Neural crest cell (in vitro differentiated cells): ENCODE measurements at places on chromosomes 13 and 19. TPM values are rescaled to one million over a fixed set of nuclear protein-coding genes. Genes with fewer than 3 reads are reported as not detected.

The KLK14 gene
- total RNA-seq: 0.26 and 0.75 TPM in 2 replicates

The MAG gene
- not detected in 2 replicates for total RNA-seq

The POU2F2 gene
- total RNA-seq: 2.3 and 2.5 TPM in 2 replicates

The ZNF837 gene
- 4.5 and 5.0 TPM in 2 replicates for total RNA-seq

The PCDH17 gene
- 14.4 and 14.6 TPM in 2 replicates for total RNA-seq

The F7 gene
- total RNA-seq: 1.0 and 1.2 TPM in 2 replicates

The DHDH gene
- 0.47 and 0.82 TPM in 2 replicates for total RNA-seq

The LIPE gene
- total RNA-seq: 24.5 and 29.1 TPM in 2 replicates

The CYP4F8 gene
- not detected in 2 replicates for total RNA-seq

The CTXN1 gene
- total RNA-seq: 129 and 130 TPM in 2 replicates

The LGALS16 gene
- not detected in 2 replicates for total RNA-seq

The AP1M1 gene
- 97.6 and 104 TPM in 2 replicates for total RNA-seq

GRCh38 chr19:46954502-46954992 is 65.1 kb upstream of the NPAS1 start:
- H3K36me3 ChIP-seq: peaks cover 15% of the 10 kb centered on the region
- H3K4me1 ChIP-seq: peaks cover 56% of the 10 kb centered on the region
- no peak for DNase-seq
- H3K27ac ChIP-seq: no peak overlapping the region

- no peaks in the 10 kb centered on the region for H3K36me3 ChIP-seq
- no peak for DNase-seq
- H3K27me3 ChIP-seq: no peaks in the 10 kb centered on the region
- no peak overlapping the region for H3K27ac ChIP-seq
- no peak overlapping the region for H3K4me3 ChIP-seq
- H3K4me1 ChIP-seq: no peaks in the 10 kb centered on the region
These were observed 859.0 kb upstream of the SLITRK1 start for GRCh38 chr13:84741253-84741652.

DNA sequence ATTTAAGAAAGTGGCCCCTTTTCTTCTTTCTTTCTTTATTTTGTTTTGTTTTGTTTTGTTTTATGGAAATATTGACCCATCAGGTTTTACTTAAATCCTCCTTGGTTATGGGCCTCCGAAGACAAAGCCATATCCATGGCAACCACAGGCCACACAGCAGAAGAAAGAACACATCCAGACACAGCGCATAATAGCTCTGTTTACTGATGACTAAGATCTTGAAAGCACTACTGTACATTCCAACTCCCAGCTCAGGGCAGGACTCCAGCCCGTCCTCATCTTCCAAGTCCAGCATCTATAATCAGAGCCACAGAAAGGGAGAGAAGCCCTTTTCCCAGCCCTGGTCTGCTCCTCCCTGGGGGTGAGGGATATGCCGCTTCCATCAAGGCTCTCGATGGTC is 84.3 kb downstream of the NUFIP1 start:
- H3K4me1 ChIP-seq: peaks cover 58% of the 10 kb centered on the region
- H3K27ac ChIP-seq: peak overlapping the region; percentile 86

- no peaks in the 10 kb centered on the region for H3K27me3 ChIP-seq
- H3K27ac ChIP-seq: peak overlapping the region; percentile 54
- no peak for DNase-seq
- H3K36me3 ChIP-seq: peaks cover 3% of the 10 kb centered on the region
These were observed 220.9 kb downstream of the FOXO1 start for GRCh38 chr13:40445557-40445990.

DNA sequence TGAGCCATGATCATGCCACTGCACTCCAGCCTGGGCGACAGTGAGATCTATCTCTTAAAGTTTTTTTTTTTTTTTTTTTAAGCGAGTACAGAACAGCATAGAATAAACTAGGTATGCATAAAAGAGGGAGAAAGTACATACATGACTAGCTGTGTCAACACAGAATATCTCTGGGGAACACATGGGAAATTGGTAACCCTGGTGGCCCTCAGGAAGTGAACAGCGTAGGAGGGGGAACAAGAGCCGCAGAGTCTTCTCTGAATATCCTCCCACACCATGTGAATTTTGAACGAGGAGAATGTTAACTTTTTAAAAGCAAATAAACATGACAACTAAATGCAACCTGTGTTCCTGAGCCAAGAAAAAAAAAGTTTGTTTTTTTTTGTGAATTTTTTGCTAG is 15.2 kb downstream of the PHLDB3 start:
- no peaks in the 10 kb centered on the region for H3K4me1 ChIP-seq
- H3K27ac ChIP-seq: no peak overlapping the region
- no peak for DNase-seq
- no peaks in the 10 kb centered on the region for H3K36me3 ChIP-seq

DNA sequence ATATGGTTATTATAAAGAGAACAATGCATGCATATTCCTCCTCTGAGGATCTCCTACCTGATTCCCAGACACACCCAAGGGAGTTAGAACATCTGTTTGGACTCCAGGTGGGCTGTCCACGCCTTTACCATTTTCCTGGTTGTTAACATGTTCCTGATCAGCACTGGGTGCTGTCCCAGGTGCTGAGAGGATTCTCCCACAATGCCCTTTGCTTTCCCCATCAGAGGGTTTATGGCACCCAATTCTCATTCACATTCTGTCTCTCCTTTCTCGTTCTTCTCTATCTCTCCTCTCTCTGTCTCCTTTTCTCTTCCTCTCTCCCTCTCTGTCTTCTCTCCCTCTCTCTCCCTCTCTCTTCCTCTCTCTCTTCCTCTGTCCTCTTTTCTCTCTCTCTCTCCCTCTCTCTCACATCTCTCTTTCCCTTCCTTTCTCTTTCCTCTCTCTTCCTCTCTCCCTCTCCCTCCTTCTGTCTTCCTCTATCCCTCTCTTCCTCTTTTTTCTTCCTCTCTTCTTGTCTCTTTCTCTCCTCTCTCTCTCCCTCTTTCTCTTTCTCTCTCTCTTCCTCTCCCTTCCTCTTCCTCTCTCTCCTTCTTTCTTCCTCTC is 3.3 kb upstream of the RDH13 start:
- H3K4me3 ChIP-seq: no peak overlapping the region
- no peak for DNase-seq
- no peaks in the 10 kb centered on the region for H3K36me3 ChIP-seq
- peaks cover 79% of the 10 kb centered on the region for H3K27me3 ChIP-seq

- H3K27me3 ChIP-seq: no peaks in the 10 kb centered on the region
- DNase-seq: no peak
- H3K27ac ChIP-seq: no peak overlapping the region
- peaks cover 11% of the 10 kb centered on the region for H3K4me1 ChIP-seq
- no peaks in the 10 kb centered on the region for H3K36me3 ChIP-seq
- H3K4me3 ChIP-seq: no peak overlapping the region
These were observed 1415.7 kb upstream of the PCDH9 start for GRCh38 chr13:68645814-68646213.

DNA sequence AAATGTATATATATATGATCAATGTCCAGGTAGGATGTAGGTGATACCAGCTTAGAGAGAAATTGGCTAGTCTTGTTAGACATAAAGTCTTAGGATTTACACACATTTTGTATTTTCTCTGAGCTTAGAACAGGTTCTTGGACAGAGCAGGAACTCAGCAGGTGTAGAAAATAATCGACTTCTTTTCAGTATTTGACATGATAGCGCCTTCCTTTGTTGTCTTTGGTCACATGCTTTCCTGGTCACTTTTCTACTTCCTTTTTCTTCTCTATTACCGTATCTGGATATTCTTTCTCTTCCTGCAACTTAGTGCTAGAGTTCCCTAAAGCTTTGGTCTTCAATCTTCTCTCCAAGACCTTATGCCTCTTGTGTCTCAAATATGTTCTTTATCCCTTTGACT is 107.4 kb downstream of the LRCH1 start:
- H3K27me3 ChIP-seq: no peaks in the 10 kb centered on the region
- H3K27ac ChIP-seq: no peak overlapping the region
- no peak for DNase-seq
- peaks cover 6% of the 10 kb centered on the region for H3K36me3 ChIP-seq

- no peak for DNase-seq
- H3K36me3 ChIP-seq: no peaks in the 10 kb centered on the region
- no peak overlapping the region for H3K4me3 ChIP-seq
- no peaks in the 10 kb centered on the region for H3K4me1 ChIP-seq
- H3K27ac ChIP-seq: no peak overlapping the region
These were observed 184.0 kb downstream of the SLC7A1 start for GRCh38 chr13:29411481-29411880.

- H3K36me3 ChIP-seq: no peaks in the 10 kb centered on the region
- H3K27ac ChIP-seq: no peak overlapping the region
- H3K4me1 ChIP-seq: no peaks in the 10 kb centered on the region
- no peak overlapping the region for H3K4me3 ChIP-seq
- H3K27me3 ChIP-seq: peaks cover 51% of the 10 kb centered on the region
These were observed 110.1 kb upstream of the UQCRFS1 start for GRCh38 chr19:29323021-29323430.

DNA sequence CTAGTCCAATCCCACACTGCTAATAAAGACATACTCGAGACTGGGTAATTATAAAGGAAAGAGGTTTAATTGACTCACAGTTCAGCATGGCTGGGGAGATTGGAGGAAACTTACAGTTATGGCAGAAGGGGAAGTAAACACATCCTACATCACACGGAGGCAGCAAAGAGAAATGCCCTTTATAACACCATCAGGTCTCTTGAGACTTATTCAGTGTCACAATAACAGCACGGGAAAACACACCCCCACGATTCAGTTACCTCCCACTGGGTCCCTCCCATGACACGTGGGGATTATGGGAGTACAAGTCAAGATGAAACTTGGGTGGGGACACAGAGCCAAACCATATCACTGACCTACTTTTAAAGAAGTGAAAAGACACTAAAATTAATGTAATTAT is 1130.4 kb upstream of the SLC10A2 start:
- no peaks in the 10 kb centered on the region for H3K4me1 ChIP-seq
- no peak overlapping the region for H3K27ac ChIP-seq
- no peak for DNase-seq
- H3K27me3 ChIP-seq: no peaks in the 10 kb centered on the region
- H3K36me3 ChIP-seq: no peaks in the 10 kb centered on the region

GRCh38 chr13:29159871-29160270 is 339.7 kb downstream of the MTUS2 start:
- H3K27ac ChIP-seq: no peak overlapping the region
- no peak overlapping the region for H3K4me3 ChIP-seq
- peaks cover 4% of the 10 kb centered on the region for H3K4me1 ChIP-seq
